ENCODE measurements at places on chromosomes 3 and 15. TPM values are rescaled to one million over a fixed set of nuclear protein-coding genes. Genes with fewer than 3 reads are reported as not detected.
A peak's percentile ranks its signal among the peaks of the same experiment; 100 is the strongest.

DNA sequence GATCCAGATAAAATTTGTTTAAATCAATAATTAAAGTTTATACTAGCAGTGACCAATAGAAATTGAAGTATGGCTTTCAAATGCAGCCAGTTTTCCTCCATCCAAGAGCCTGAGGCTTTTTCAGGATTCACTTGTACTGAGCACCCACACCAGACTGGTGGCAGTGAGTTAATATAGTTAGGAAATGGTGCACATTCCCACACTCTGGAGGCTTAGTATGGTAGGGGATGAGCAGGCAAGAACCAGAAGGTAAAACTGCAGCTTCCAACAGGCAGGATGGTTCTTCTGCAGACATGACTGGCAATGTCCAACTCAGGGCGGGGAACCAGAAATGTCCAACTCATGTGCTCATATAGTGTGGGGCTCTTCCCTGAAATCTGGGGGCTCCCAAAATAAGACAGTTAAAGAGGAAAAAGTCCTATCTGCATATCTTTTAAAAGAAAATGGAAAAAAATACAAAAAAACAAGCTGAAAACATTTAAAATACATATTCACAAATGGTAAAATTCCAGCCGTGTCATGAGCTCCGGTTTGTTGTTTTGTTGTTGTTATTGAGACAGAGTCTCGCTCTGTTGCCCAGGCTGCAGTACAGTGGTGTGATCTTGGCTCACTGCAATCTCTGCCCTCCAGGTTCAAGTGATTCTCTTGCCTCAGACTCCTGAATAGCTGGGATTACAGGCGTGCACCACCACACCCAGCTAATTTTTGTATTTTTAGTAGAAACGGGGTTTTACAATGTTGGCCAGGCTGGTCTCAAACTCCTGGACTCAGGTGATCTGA is 18.4 kb upstream of the ZNF445 start:
- DNase-seq: no peak

- DNase-seq: no peak
These were observed 17.3 kb upstream of the FURIN start for GRCh38 chr15:90851114-90851513.

DNA sequence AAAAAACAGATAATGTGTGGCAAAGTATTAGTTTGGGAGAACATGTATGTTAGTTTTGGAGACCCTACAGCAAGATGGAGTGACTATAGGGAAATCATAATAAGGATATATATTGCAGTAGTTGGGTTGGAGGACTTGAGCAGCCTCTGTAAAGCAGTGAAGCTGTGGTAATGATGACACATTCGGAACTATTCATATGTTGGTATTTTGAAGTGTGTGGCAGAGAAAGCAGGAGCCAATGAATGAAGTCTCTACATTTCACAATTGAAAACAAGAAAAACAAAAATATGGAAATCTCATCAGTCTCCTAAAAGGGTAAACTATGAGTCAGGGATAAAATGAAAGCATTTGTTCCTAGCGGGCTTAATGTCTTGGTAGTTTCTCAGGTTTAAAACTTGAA is 645.9 kb downstream of the OTOL1 start:
- no peak for DNase-seq

DNA sequence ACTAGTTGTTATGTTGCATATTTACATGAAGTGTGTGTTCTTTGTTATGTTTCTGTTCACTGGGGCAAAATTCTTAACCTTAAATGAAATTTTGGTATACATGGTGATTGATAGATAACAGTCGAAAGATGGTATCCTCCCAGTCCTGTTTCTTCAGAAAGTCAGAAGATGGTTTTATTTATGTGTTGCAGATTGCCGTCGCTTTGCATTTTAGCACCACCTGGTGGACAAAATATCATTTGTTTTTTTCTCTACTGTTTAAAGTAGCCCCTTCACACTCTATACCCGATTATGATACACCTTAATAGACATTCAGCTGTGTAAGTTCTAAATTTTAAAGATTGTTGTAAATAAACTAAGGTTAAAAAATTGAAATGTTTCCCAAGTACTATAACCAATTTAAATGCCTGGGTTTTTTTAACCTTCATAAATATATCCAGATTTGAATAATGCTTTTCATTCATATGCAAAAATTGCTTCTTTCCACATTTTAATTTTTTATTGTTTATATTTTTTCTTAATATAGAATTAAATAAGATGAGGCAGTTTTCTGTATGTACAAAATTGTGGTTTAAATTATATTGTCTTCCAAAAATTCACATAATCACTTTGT is 152.2 kb downstream of the ALCAM start:
- no peak for DNase-seq

DNA sequence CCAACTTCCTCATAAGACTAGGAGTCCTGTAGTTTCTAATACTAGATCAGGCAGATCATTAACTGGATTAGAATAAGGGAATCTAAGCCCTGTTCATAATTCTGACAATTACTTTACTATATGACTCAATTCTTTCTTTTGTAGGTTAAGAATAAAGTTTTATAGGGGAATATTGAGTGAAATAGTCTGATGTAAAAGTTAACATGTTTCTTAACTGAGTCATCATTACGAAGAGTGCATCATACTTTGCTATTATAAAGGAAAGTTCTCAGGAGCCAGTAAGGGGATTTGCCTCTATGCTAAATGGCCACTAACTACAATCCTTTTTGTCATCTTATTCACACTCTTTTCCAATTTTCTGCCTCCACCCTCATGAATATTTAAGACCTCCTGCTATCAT is 63.1 kb downstream of the POLQ start:
- no peak for DNase-seq

DNA sequence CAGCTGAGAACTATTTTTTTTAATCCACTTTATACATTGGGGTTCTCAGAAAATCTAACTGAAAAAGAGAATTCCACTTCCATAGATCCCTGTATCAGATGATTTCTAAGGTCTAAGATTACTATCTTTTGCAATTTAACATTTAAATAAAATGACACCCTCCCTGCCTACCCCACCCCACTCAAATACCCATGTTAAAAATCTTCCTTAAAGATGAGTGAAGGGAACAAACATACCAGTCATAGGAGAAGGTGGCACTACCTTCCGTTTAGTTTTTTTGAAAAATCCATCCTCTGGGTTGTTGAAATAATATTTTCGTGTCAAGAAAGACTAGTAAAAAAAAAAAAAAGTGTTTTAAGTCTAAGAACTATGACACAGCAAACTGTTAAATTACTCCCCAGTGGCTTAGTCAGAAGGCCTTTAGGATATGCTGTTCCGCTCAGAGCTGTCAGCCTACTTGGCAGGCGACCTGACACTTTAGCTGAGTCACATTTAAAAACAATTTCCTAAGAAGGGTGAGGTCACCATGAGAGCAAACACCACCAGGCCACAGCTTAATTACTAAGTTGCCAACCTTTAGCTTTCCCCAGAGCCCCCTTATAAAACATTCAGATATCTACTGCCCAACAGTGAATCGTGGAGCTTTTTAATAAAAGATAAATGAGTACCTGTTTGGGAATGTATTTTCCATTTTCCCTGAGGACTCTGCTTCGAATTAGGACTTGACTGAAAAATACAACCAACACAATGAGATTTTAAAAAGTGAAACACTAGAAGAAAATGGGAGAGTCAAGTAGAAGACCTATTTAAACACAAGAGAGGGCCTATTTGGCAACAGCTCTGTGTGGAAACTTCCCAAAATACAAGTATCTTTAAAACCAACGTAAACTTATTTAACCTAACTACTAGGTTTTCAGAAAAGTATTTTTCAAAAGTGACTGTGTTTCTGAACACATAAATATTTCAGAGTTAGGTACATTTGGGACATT is 9.6 kb downstream of the EMC3 start:
- DNase-seq: peak; percentile 82

GRCh38 chr3:144466114-144466513 is 494.5 kb downstream of the DIPK2A start:
- DNase-seq: no peak

DNA sequence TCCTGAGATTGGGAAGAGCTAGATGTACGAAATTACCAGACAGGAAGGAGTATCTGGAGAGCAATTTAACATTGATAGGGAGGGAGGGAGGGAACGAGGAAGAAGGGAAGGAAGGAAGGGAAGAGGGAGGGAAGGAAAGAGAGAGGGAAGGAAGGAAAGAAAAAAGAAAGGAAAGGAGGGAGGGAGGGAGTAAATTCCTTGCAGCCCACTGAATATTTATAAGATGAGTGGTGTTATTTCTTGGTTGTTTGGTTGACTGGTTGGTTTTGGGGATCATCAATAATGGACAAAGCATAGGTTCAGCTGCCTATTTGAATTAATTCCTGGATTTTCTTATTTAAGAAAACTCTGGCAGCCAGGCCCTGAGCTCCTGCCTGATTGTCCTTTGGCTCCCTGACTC is 15.5 kb upstream of the TSEN2 start:
- DNase-seq: no peak

DNA sequence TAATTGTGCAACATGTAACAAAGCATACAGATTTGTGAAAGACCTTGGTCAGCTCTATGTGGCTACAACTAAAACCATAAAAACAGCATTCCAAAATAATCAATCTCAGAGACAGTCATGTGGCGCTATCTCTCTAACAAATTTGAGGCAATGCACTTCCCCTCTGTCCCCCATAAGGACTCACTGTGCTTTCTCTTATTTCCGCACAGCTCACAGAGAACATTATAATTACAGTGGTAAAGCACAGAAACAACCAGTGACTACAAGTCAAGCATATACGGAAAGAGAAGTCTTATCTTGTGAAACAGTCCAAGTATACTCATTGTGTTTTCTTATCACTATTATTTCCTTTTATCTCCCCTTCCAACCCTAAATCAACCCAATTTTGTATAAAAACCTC is 64.3 kb downstream of the RYK start:
- DNase-seq: no peak

DNA sequence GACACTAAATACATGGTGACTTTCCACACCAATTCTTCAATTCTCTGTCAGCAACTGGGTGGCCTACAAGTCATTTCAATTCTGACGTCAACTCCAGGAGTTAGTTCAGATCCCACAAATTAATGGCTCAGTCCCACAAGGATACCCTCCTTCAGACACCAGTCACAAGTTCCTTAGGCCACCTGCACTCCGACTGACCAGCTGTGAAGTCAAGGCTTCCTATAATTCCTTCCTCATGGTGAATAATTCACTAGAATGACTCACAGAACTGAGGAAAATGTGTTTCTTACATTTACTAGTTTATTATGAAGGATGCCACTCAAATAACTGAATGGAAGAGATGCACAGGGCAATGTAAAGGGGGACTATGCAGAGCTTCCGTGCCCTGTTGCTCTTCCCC is 6.3 kb upstream of the PIAS1 start:
- DNase-seq: no peak

DNA sequence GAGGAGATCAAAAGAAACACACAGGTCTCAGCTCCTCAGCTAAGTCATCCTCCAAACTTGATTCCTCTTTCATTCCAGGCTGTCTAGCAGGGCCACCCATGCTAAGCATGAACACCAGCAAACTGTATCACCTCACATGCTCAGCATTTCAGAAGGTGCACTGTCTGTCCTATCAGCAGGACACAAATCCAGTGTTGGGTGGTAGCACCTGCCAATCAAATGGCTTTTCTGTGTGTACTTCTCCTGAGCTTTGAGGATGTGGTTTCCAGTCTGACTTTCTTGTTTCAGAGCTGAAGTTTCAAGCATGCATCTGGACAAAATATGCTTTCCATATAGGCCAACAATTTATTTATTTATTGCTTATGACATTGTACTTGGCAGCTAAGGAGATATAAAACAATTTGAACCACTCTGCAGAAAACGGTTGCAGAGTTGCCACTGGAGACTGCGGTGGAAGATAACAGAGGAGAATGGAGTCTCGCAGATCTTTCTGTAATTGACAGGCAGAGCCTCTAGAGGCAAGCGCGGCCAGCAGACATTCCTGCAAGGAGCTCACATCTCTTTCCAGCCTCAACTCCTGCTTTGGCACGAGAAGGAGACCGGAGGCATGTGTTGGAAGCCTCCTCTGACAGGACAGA is 167.1 kb upstream of the WNT5A start:
- DNase-seq: no peak

GRCh38 chr3:183375337-183375736 is 53.1 kb downstream of the MCF2L2 start:
- DNase-seq: no peak

SOX14 gene
- not detected for total RNA-seq
